ENCODE measurements at places on chromosomes 7 and 10.

- peak; percentile 79 for DNase-seq
These were observed 65.5 kb downstream of the CUX1 start for GRCh38 chr7:101882595-101883564.

- no peak for DNase-seq
These were observed 74.2 kb downstream of the VOPP1 start for GRCh38 chr7:55498142-55498541.

DNA sequence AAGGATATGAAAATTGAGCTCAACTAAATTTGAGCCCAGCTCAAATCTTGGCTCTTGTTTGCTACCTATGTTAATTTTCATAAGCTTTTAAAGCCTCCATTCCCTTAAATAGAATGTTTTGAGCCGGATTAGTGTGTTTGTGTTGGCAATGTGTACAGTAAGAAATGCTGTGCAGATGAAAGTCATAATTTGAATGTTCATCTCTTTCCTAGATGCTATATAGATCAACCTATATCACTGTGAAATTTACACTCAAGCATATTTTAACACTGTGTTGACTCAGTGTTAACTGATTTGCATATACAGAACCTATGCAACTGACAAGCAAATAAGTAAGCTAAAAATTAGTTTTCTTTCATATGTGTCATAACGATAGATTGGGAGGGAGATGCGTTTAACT, 272.5 kb downstream of the TFEC start:
- DNase-seq = no peak

DNA sequence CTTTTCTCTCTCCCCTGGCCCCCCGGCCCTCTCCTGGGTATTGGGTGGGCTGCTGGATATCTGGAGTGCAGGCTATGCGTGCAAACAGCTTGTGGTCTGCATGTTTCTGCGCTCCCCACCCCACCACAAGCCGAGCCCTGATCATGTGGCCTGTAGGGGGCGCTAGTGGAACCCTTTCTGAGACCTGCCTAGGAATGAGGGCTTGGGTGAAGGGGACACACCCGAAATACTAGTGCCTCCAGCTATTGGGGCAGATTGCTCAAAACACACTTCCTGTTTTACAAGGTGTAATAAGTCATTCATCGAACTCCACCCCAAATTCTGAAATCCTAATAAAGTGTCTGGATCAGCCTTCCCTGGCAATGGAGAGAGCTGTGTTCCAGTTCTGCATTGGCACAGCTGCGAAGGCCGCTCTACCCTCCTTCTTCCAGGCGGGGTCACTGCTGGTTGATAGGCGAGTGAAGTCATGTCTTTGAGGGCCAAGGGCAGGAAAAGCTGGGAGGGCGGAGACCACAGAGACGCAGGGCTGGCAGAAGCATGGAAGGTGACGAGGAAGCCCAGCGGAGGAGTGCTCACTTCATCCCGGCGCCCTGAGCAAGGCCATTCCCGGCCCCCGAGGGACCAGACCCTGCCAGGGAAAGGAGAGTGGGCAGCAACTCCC, 19.8 kb upstream of the PRRT4 start:
- DNase-seq = no peak

DNA sequence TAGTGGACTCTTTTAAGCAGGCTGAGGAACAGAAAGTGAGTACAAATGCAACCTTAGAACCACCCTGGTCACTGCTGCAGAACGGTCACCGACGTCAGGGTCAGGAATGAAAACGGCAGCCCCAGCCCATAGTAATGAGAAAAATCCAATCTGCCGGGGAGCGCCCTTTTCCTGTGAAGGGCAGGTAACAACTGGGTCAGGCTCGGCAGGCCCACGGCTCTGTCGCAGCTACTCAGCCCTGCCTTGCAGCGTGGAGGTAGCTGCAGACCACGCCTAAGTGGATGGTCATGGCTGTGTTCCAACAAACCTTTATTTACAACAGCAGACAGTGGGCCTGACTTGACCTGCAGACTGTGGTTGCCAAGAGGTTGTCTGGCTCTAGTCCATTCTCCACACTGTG, 563.2 kb downstream of the DNAJB6 start:
- DNase-seq = no peak
